ENCODE measurements at places on chromosomes 16 and 17.

GRCh38 chr17:50325906-50326305 lies 20.0 kb upstream of the XYLT2 start:
- no peak for DNase-seq

- DNase-seq: no peak
Measured at GRCh38 chr16:27205423-27206065, 2.2 kb downstream of the KDM8 start.

GRCh38 chr17:15649861-15650421 lies 30.4 kb upstream of the FBXW10B start:
- DNase-seq: no peak

DNA sequence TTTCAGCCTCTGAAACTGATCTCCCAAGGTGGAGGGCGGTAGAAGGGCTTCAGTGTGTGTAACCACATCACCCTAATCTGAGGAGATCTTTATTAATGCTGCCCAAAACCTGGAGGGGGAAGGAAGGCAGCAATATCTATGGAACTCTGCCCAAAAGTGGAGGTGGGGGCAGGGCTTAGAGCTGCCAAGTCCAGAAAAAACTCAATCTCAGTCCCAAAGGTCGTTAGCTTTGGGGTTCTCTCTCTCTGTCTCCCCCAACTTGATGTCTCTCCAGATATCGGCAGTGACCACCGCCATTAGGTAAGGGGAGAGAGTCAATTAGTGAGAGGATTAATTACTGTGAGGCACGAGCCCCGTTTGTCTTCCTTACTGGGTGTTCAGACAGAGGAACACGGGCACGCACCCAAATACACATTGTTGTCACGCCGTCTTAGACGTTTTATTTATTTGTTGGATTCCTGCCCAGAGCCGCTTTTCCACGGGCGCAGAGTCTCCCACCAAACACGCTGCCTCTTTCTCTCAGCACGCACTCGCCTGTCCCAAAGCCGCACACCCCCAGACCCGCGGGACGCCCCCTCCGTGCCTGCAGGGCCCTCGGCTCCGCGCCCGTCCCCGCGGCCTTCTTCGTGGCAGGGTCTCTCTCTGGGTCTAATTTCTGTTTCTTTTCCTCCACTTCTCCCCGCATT lies 5.4 kb upstream of the LHX1 start:
- no peak for DNase-seq

- DNase-seq: no peak
Measured at GRCh38 chr17:61794792-61795191, 68.5 kb downstream of the BRIP1 start.

- DNase-seq: no peak
Measured at GRCh38 chr17:66165537-66166123, 26.3 kb downstream of the CEP112 start.

- no peak for DNase-seq
Measured at GRCh38 chr16:74051-74746, 1.8 kb upstream of the RHBDF1 start.

- DNase-seq: no peak
Measured at GRCh38 chr16:52090080-52090479, 456.9 kb downstream of the TOX3 start.

DNA sequence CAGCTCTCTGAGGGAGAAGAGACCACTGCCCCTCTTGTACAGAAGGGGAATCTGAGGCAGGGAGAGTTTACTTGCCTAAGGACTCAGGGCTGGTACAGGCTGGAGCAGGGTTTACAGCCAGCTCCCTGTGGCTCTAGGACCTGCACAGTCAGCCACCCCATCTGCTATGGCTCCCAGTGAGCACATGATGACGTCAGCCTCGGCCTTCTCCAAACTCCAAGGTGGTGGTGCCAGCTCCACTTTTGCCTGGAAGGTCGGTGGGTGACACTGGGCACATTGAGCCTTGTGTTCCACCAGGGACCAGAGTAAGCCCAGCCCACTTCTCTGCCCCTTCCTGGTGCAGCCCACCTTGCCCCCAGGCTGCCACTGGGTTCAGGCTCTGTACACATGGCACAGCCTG lies 202.2 kb downstream of the ENGASE start:
- DNase-seq: no peak

GRCh38 chr17:5272322-5272721 lies 9.8 kb upstream of the RABEP1 start:
- DNase-seq: no peak

- DNase-seq: no peak
Measured at GRCh38 chr16:76338472-76338871, 61.3 kb downstream of the CNTNAP4 start.

- DNase-seq: no peak
Measured at GRCh38 chr16:51271156-51271701, 120.2 kb upstream of the SALL1 start.

DNA sequence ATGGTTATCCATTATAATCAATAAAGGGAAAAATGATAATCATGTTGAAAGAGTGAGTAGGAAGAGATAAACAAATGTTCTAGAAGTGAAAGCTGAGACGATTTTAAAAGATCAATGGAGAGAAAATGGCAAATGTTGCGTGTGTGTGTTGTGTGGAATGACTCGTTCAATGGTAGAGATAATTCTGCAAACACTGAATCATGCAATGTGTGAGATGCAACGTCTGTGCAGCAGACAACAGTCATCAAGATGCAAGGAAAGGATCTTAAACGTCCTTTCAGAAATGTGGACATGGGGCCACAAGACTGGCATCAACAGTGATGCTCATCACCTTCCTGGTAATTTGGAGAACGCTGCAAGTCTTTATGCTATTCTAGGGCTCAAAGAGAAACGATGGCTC lies 124.4 kb downstream of the CDYL2 start:
- no peak for DNase-seq

DNA sequence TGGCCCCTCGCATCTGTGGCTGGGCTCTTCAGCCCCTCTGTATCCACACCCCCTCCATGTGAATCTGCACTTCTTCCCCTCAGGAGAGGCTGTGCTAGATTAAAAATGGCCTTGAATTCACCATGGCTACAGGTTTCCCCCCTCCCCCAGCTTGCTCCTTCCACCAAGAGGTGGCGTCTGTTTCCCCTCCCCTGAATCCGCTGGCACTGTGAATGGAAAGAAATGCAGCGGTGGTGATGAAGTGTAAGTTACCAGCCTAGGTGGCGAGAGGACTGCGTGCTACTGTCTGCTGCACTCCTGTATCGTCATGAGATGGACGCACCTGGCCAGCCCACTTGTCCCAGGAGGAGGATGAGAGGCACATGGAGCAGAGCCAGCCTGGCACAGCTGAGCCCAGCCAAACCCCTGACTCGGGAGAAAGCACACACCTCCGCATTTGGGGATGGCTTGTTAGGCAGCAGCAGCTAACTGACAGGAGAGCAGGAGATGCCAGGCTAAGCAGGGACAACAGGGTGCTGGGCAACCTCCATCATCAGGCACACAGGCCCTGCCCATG lies 26.2 kb downstream of the TNFRSF13B start:
- no peak for DNase-seq

DNA sequence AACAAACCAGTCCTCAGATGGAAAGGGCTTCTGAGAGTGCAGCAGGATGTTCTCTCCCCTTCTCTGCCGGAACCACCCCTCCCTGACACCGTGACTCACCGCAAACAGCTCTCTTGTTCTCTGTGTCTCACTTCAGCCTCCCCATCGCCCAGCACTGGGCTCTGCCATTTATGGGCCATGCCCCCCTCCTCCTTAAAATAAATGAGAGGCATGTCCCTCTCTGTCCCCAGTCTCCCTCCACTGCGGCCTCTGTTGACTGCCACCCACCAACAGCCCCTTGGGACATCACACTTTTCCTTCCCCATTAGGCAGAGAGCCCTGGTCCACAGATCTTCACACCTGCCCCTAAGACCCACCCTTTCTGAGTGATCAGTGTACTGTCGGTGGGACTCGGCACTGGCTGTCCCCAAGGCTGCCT lies 6.3 kb downstream of the CCDC102A start:
- peak; percentile 62 for DNase-seq

DNA sequence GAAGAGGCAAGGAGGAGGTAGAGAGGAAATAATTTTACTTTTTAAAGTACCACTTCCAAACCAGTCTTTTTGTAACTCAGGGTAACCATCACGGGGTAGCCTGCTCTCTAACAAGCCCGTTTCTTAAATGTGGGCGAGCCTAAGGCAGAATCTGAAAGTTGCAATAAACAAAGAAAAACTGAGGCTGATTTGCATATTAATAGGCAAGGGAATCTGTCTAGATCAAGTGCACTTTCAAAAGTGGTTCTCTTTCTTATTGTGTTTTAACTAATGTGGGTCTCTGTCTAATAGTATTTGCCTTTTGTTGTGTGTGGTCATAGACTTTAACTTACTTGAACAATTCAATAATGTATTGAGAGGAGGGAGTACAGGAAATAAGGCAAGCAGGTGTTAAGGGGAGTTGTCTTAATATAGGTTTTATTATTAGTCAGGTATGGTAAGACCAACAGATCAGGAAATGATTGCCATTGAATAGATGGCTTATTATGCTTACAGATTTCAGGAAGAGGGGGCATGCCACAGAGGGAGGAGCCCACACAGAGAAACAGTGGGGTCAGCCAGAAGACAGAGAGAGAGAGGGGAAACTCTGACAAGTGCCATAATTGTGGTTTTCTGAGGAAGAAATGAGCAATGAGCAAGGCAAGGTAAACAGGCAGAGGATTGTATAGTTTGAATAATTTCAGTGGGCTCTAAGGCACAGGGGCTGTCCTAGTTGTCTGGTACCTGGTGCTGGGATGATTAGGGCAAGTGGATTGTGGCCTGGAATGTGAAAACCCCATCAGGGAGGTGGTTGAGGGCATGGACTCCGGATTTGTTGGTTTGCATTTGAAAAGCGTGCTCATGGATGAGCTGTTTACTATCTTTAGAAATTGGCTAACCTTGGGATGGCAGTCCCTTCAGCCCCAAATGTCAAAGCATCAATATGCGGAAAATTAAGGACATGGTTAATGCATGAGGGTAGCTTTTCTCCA lies 237.2 kb downstream of the TOX3 start:
- no peak for DNase-seq

GRCh38 chr16:54026456-54026855 lies 260.1 kb downstream of the IRX3 start:
- DNase-seq: no peak

GRCh38 chr17:79970576-79971068 lies 65.0 kb downstream of the TBC1D16 start:
- DNase-seq: no peak

DNA sequence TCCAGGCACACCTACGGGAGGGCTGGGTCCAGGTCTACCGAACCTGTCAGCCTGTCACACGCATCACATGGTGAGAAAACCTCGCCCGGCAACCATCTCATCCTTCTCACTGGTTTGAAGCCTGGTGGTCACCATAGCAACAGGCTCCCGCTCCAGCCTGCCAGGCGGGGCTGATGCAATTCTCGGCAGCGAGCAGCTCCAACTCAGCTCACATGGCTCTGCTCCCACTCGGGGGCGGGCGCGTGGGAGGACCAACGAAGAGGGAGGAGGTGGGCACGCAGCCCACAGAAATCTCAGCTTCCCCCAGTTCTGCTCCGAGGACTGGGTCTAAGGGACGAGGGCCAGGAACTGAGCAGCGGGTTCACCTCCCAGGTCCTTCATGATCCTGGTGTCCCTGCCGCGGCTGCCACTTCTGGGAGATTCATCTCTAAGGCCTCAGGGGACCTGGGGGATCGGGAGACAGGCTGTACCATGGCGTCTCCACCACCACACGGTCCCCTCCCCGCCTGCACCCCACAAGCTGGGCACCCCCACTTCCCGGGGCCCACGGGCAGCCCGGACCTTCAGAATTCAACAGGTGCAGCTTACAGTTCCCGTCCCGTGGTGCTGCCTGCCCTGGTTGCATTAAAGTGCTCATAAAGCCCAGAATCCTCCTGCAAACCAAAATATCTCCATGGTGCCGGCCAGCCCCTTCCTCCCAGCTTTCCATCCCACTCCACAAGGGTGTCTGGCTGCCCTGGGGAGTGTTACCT lies 25.8 kb downstream of the ABR start:
- no peak for DNase-seq

GRCh38 chr16:58582971-58583765 lies 46.5 kb downstream of the CNOT1 start:
- DNase-seq: no peak

DNA sequence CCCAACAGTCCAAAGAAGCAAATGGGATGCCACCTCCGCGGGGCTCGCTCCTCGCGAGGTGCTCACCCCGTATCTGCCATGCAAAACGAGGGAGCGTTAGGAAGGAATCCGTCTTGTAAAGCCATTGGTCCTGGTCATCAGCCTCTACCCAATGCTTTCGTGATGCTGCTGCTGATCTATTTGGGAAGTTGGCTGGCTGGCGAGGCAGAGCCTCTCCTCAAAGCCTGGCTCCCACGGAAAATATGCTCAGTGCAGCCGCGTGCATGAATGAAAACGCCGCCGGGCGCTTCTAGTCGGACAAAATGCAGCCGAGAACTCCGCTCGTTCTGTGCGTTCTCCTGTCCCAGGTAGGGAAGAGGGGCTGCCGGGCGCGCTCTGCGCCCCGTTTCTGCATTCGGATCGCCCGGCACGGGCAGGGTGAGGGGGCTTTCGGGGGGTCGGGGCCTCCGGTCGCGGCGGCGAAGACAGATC lies at the start of gene CDH13:
Gene CDH13 (plus strand): TSS at position 179 of the 471 bp plus-strand sequence.
- DNase-seq: no peak

DNA sequence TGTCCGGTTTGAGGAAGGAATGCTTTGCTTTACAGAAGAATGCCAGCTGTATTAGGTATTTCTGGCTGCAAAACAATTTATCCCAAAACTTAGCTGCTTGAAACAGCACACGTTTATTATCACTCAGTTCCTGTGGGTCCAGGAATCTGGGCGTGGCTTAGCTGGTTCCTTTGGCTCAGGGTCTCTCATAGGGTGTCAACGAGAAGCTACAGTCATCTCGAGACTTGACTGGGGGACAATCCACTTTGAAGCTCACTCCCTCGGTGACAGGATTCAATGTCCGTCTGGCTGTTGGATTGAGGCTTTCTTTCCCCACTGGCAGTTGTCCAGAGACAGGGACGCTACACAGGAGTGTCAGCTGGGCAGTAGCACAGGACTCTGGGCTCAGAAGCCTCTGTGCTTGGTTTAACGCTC lies 9.6 kb upstream of the RHBDF2 start:
- DNase-seq: no peak

DNA sequence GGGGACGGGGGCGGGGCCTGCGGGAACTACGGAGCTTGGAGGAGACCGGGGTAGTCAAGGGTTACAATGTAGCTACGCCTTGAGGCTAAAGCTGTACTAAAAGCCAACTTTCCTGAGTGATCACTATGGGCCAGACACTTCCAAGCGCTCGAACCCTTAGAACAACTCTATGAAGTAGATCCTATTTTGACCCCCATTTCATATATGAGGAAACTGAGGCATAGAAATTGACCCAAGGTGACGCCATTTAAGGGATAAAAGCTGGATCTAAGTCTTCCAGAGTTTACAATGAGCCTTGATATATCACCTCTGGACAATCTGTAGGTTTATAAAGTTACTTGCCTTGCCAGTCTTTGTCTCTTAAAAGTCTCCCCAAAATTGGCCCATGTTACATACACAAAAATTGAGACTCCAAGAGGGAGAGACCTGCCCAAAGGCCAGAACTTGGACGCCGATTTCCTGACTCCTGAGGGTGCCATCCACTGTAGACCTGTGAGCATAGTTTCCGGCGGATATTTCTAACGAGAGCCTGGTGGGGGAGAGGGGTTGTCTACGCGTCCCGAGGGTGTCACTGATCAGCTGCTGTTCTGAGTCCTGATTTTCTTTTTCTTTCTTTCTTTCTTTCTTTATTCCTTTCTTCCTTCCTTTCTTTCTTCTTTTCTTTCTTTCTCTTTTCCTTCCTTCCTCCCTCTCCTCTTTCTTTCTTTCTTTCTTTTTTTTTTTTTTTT lies 555 bp upstream of the NCBP3 start:
- DNase-seq: no peak

Data from stimulated activated CD8-positive, alpha-beta memory T cell treated with anti-CD3 and anti-CD28 coated beads, Interleukin-4, amount 100 ng/mL, for 1 hour (primary cell).